Activated B cell treated with CpG ODN at 0.5 μM for 24 hours (primary cell): ENCODE measurements at places on chromosomes 3 and 15.

GRCh38 chr15:55824857-55825613, 82.1 kb upstream of the PRTG start:
- DNase-seq, result no peak

GRCh38 chr3:190619761-190620160, 105.9 kb downstream of the IL1RAP start:
- DNase-seq, result no peak

DNA sequence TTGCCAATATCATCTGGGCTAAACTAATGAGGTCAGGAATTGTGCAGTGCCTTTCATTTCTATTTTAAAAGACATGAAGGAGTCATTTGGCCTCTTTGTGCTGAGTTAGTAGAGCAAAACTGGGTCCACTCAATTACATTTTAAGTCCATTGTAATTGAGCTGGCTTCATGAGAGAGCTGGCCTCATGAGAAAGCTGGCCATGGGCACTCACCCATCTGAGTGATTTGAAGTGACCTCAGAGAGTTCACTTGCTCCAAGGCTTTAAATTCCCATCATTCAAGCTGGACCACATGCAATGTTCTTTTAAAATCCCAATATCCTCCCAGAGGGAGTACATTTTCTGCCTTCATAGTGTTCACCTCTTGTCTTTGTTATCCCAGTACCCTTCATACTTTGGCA, 335.9 kb upstream of the WNT5A start:
- no peak for DNase-seq

DNA sequence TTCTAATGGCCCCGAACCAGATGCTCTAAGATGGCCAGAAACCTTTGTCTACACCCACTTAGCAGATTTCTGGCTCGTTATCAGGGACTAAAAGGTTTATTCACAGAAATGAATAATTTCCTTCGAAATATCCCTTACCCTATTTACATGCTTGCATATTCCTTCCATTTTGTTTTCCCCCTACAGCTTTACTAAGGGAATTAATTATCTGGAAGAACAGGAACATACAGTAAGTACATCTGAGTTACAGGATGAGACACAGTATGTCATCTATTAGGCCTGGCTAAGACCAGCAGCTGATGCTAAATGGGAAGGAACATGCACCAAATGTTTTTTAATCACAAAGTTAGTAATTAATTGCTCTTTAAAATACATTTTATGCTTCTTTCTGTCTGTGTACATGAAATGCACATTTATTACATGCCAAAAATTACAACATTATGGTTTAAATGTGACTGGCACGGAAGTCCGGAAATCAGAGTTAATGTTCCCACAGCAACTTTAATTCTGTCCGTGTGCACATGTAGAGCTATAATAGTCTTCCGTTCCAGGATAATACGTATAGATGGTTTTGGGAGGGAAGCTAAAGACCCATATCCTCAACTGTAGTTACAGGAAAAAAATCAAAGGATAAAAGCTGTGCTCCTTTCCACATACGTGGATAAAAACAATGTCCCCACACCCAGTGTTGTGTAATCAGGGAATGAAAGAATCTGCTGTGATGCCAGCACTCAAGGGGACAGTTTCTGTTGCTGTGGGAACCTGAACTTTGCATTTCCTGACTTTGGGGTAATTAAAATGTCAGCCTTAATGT, 82.0 kb downstream of the TIGIT start:
- DNase-seq, result no peak

- no peak for DNase-seq
Measured at GRCh38 chr15:61654918-61655317, 405.3 kb downstream of the VPS13C start.
